ENCODE measurements at places on chromosomes 1 and 21.

DNA sequence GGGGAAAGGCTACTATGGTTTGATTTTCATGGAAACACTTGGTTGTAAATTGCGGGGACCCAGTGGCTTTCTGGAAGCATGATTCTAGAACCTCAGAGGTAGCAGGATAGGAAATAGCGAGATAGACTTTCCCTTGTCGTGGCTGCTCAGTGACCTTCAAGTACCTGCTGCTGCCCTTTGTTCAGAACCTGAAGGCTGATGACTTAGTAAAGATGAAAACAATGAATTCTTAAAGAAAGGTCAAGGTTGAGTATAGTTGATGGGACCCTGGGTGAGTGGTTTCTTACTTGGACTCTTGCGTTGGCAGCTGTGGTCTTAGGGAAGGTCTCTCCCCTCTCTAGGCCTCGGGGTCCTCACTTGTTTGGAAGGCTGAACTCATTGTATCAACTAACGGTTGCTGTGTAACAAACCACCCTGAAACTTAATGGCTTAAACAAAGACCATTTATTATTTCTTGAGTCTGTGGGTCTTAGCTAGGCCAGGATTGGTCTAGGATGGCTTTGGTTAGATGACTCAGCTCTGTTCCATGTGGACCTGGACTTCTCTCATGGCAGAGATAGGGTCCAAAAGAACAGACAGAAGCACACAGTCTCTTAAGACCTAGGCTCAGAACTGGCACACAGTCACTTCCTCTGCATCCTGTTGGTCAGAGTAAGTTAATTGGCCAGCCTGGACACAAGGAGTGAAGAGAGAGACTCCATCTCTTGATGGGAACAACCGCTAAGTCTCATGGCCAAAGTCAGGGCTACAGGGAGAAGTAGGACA lies 89.2 kb upstream of the SELENON start:
- no peak for DNase-seq

- DNase-seq, result no peak
Observed at GRCh38 chr1:159532922-159533321, 2.9 kb downstream of the OR10J5 start.

- DNase-seq, result no peak
Observed at GRCh38 chr1:41296506-41296905, 54.4 kb upstream of the SCMH1 start.

GRCh38 chr21:41566500-41567014 lies 58.6 kb upstream of the TMPRSS2 start:
- DNase-seq, result no peak

DNA sequence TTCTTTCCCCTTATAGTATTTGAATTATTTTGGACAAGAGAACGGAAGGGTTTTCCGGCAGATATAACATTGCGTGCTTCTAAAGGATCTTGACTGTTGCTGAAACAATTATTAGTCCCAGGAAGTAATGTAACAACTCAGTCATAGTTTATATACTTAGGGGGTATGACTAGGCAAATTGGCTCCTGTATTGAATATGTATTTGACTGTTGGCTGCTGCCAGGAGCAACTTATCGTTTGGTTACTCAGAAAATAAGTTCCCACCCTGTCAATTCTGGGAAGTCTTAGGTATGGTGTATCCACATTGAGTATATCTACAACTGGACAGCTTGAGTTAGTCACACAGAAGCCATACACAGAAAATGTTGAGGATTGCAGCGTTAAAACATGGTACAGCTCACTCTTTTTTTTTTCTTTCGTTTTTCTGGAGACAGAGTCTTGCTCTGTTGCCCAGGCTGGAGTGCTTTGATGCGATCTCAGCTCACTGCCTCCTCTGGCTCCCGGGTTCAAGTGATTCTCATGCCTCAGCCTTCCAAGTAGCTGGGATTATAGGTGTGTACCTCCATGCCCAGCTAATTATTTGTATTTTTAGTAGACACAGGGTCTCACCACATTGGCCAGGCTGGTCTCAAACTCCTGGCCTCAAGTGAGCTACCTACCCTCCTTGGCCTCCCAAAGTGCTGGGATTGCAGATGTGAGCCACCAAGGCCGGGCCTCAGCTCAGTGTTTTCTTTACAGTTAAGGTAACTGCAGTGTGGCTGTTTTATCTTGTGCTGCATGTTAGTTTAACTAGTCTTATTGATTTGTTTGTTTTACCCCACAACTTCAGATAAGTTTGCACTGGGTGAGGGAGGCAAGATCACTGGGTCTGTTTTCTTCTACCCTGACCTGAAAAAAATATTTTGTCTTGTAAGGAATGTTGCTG lies 10.2 kb downstream of the SMAP2 start:
- DNase-seq, result no peak

GRCh38 chr1:161502641-161503393 lies 2.4 kb upstream of the FCGR2A start:
- no peak for DNase-seq

GRCh38 chr1:56235909-56236510 lies 343.4 kb downstream of the PLPP3 start:
- no peak for DNase-seq

GRCh38 chr1:180842491-180843275 lies 70.0 kb upstream of the KIAA1614 start:
- DNase-seq, result no peak

GRCh38 chr1:110676970-110677369 lies 2.2 kb upstream of the KCNA3 start:
- DNase-seq, result no peak

All from stimulated activated CD4-positive, alpha-beta T cell treated with anti-CD3 and anti-CD28 coated beads, Interleukin-2, amount 100 ng/mL, for 4 hours (primary cell).